ENCODE measurements at places on chromosomes 4 and X.

- DNase-seq = no peak
These were observed 29.0 kb upstream of the MAGEB18 start for GRCh38 chrX:26109142-26109541.

DNA sequence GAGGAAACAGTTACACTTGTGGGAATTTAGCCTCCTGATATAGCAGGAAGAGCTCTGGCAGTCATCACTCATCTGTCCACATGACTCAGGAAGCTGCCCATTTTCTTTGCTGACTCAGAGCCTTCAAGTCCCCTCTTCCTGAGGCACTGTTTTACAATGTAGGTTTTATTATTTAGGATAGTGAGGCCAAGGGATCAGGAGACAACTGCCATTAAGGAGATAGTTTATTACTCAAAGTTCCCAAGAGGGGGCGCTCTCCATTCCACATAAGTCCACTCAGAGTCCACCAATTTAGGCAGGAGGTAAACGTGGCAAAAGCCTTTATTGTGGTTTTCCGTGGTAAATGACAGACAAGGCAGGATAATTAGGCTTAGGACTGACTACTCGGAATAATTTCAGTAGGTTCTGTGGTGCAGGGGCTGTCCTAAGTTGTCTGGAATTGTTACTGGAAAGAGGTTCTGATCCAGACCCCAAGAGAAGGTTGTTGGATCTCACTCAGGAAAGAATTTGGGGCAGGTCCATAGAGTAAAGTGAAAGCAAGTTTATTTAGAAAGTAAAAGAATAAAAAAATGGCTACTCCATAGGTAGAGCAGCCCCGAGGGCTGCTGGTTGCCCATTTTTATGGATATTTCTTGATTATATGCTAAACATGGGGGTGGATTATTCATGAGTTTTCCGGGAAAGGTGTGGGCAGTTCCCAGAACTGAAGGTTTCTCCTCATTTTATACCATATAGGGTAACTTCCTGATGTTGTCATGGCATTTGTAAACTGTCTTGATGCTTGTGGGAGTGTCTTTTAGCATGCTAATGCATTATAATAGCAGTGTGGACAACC, 96.0 kb upstream of the RAB40AL start:
- DNase-seq = no peak

GRCh38 chr4:117001077-117001476, 84.3 kb downstream of the TRAM1L1 start:
- peak; percentile 57 for DNase-seq

GRCh38 chrX:8813036-8813435, 11.9 kb upstream of the FAM9A start:
- no peak for DNase-seq

DNA sequence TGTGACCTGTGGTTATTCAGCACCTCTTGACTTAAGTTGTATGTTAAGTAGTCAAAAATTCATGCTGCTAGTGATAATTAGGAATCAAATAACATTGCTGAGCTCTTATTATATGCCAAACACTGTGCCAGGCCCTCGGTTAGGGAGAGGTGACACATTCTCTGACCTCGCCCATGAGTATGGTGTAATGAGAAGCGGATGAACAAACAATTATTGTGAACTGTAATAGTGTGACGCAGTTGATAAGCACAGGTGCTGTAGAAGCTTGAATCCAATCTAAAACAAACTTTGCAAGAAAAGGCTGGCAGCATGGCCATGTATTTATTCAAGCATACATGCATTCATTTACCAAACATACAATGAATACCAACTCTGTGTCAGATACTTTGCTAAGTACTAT, 303.5 kb upstream of the HS3ST1 start:
- DNase-seq = no peak

DNA sequence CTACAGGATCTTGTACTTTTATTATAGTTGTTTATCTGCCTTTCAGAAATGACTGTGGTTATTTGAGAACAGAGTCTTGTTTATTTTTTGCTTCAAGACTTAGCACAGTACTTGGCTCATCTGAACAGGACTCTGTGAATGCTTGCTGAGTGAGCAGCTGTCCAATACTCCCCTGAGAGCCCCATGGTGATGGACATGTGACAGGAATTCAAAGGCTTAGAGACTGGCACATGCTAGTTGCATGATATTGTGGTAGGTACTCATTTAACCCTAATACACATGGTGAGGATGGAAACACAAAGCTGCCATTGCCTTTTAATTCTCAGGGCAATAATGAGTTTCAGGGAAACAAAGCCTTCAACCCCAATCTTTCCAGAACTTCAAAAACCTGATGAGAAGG, 97.3 kb downstream of the GEMIN8 start:
- DNase-seq = no peak

GRCh38 chr4:157674699-157675098, 454.2 kb downstream of the GRIA2 start:
- DNase-seq = no peak

DNA sequence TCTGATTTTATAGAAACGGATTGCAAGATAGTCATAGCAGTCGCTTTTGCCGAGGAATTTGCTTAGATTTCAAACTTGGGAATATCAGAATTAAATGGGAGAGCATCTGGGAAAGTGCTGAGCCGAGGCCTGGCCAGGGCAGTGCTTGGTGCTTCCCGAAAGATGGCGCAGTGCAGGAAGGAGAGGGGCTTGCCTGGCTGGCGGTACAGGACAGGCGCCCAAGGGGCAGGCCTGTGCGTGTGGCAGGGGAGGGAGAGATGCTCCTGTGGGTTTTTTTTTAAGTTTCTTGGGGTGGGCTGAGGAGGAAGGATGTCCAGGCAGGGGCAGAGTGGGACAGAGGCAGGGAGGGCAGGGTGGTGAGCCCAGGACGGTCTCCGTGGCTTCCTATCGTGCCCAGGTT, 241.1 kb downstream of the AFAP1 start:
- DNase-seq = no peak

GRCh38 chrX:140431521-140431920, 73.3 kb downstream of the SOX3 start:
- no peak for DNase-seq

DNA sequence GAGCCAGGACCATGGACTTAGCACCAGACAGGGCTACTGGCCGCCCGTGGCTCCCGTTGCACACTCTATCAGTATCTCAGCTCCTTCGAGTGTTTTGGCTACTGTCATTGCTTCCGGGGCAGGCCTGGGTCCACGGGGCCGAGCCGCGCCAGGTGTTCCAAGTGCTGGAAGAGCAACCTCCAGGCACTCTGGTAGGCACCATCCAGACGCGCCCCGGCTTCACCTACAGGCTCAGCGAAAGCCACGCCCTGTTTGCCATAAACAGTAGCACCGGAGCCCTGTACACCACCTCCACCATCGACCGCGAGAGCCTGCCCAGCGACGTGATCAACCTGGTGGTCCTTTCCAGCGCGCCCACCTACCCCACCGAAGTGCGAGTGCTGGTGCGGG, 1.6 kb downstream of the FAT4 start:
- peak; percentile 39 for DNase-seq

GRCh38 chrX:18640686-18641085, 31.2 kb downstream of the RS1 start:
- peak; percentile 88 for DNase-seq

DNA sequence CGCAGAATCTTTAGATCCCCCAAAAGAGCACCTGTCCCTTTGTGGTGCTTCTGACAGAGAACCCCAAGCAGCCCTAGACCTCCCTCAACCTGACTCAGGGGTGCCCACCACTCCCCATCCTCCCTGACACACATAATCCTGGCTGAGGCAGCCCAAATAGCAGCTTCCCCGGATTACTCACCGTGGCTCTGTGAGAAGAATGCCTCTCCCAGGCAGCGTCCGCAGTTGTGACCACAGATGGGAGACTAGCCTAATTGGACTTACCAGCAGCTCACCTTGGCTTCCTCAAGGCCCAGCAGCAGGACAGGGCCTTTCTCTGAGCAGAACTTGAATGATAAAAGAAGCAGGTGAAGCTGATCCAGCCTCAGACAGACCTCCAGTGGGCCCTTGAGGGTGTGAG, 10.3 kb upstream of the ODAPH start:
- DNase-seq = no peak

DNA sequence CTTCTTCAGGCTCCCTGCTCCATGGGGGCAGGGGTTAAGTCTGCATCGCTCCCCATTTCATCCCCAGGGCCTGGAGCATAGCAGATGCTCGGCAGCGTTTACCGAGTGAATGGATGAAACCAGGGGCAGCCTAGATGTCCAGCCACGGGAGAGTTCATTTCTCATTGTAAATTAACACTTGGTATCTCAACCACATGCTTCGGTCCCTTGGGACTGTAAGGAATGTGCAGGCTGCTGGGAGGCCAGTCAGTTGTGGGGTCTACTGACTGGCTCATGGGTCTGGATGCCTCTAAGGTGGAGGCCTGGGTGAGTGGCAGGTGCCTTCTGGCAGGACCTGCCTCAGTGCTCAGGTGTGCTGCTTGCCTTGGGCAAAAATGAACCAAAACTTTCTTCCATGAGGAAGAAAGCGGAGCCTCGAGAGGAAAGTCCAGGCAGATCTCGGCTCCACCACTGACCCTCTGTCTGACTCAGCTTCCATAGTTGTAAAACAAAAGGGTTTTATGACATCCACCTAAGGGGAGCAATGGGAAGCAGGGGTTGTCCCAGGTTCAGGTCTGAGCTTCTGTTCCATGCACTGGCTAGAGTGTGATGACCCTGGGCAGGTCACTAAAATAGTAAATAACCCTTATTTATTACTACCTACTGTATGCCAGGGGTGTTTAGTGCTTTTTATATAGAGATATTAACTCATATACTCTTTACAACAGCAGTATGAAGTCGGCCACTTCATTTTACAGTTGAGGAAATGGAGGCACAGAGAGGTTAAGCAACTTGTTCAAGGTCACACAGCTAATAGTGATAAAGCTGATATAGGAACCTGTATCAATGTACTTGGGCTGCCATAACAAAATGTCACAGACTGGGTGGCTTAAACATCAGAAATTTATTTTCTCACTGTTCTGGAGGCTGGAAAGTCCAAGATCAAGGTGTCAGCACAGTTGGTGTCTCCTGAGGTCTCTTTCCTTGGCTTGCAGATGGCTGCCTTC, 144.3 kb upstream of the STX18 start:
- no peak for DNase-seq

- peak; percentile 18 for DNase-seq
These were observed 172.1 kb downstream of the MID1IP1 start for GRCh38 chrX:38973322-38973721.

GRCh38 chrX:110561034-110561433, 202.4 kb downstream of the RTL9 start:
- no peak for DNase-seq

DNA sequence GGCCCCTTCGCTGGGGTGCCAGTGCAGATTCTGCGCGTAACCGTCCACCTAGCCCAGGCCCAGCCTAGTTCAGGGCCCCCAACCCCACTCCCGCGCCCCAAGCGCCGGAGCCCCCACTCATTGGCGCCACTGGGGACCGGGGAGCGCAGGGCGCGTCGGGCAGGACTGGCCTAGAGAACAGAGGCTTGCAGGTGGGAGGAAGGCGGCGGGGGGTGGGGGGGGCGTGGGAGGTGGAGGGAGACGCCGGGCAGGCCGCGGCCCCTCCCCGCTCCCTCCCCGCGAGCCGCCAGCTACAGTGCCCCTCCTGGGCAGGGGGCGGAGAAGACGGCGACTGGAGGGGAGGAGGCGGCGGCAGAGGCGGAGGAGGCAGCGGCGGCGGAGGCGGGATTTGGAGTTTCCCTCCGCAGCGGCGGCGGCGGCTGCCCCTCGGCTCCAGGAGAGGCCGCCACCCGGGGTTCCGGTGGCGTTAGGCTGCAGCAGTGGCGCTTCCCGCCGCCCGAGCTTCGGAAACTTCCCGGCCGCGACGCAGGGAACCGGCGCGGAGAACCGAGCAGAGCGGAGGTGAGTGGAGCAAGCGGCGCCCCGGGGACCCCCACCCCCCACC, 4.8 kb upstream of the DUSP9 start:
- DNase-seq = no peak

- peak; percentile 60 for DNase-seq
These were observed 140.3 kb downstream of the PJA1 start for GRCh38 chrX:69024931-69025330.

DNA sequence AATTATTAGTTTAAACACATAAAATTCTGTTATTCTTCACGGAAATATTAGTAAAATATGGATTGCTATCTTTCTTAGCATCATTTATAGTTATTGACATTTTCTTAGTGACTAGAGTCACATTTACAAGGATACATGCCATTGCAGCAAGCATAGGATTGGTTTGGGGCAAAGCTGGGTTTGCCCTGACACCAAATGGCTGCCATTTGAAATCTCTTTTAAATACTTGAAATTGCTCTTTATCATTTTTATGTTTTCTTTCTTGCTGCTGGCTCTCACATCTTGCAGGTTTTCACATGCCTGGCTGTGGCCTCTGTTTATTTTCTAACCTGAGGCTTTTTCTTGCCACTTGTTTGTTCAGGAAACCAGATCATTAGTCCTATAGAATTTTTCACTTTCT, 39.9 kb downstream of the EGF start:
- DNase-seq = no peak
